ENCODE measurements at places on chromosomes 3 and 15.

- no peak for DNase-seq
Measured at GRCh38 chr3:150749255-150749654, 13.7 kb downstream of the SIAH2 start.

DNA sequence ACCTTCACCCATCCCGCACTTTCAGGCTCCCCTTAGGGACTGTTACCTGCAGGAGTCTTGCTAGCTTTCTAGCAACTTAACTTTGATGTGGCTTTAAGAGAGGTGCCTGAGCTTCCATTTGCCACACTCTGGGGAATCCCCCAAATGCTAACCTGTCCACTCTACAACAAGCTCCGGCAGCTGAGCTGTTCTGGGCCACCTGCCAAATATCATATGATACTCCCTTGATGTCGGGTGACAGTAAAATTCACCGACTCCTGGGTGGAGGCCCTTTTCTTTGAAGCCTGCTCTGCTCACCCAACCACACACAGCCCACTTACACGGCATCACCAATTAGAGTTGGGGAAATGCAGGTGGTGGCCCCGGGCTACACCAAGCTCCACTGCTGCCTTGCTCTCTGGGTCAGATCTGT lies 38.0 kb upstream of the XCR1 start:
- DNase-seq, result peak; percentile 99

- DNase-seq, result no peak
Measured at GRCh38 chr3:10434938-10435336, 70.4 kb downstream of the ATP2B2 start.

DNA sequence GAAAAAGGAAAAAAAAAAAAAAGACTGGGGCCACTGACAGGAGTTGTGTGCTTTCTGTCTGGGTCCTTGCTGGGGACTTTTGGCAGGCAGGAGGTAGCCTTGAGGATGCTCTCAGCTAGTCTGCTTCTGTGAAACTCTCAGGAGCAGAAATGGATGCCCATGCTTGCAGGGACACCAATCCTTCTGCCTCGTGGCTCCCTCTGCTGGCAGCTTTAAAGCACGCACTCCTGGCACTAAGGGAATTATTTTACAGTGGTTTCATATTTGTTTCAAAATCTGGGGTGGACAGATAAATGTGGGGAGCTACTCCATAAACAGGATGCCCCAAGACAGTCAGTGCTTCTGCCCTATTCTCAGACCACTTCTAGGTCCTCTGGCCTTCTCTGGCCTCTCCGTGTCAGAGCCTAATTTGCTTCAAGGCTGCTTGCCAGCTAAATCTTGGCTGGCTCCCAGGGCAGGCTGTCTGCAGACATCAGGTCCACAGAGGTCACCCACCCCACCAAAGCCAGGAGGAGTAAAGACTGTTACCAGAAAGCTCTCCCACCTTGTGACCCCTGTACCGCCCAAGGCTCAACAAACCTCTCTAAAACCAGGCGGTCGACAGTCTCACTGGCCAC lies 17.1 kb downstream of the TRAIP start:
- DNase-seq, result peak; percentile 76

DNA sequence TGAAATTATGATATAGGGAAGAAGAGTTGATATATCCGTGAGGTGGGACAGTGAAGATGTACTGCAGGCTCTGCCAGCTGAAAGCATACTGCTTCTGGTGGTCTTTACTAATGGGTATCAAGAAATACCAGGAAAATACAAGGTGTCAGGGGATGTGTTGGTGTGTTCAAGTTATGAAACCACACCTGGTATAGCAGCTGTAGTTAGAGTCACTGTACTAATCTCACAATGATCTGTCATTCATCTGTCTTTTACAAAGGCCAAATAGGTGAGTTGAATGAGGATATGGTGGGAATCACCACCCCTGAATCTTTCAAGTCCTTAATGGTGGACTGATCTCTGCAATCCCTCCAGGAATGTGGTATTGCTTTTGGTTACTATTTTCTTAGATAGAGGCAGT lies 152.7 kb downstream of the NFKBIZ start:
- DNase-seq, result no peak

GRCh38 chr15:74839526-74840395 lies 3.2 kb downstream of the ULK3 start:
- DNase-seq, result no peak

DNA sequence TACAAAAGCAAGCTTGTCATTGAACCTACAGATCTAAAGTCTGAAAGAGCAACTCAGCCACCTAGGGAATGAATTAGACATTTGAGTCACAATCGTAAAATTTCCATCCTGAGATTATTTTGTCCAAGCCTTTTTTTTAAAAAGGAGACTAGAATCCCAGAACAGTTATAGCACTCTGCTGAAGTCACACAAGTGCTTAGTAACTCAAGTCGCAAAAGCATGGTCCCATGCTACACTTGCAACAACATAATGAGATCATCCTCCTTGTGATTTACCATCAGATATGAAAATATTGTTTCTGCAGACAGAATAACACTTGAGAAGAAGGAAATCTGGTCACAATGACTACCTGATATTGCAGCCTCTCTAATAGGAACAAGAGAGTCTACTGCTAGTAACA lies 106.7 kb downstream of the ZIC4 start:
- no peak for DNase-seq

GRCh38 chr3:118587037-118587741 lies 447.5 kb downstream of the IGSF11 start:
- no peak for DNase-seq

- no peak for DNase-seq
Measured at GRCh38 chr15:49137861-49138260, 17.5 kb downstream of the COPS2 start.
